T1000 (cell line): ENCODE measurements at places on chromosomes 1 and 21.

DNA sequence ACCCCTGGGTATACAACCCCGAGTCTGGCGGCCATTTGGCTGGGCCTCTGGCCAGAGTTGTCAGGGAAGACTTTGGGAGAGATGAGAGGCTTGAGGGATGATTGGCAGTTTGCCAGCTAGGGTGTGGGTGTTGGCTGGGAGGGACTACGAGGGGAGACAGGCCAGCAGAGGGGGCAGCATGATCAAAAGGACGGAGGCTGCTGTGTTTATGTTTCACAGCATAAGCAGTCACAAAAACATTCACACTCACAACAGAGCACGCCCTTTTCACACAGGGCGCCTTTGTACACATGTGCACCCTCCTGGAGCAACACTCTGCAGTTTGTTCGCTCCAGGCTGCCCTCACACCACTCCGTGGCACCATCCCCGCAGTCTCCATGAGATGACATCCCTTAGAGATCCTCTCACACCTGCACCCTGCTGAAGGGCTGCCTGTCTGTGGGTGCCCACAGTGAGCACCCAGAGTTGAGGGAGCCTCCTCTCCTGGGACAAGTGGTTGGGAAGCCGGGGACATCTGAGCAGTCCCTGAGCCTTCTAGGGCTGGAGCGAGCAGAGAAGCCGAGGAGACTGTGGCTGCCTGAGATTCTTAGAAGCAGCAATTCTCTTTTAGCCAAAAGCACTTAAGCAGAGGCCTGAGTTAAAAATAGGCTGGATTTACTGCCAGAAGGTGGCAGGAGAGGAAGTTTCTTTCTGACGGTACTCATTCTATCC lies 15.4 kb downstream of the EFNA3 start:
- no peak for DNase-seq

DNA sequence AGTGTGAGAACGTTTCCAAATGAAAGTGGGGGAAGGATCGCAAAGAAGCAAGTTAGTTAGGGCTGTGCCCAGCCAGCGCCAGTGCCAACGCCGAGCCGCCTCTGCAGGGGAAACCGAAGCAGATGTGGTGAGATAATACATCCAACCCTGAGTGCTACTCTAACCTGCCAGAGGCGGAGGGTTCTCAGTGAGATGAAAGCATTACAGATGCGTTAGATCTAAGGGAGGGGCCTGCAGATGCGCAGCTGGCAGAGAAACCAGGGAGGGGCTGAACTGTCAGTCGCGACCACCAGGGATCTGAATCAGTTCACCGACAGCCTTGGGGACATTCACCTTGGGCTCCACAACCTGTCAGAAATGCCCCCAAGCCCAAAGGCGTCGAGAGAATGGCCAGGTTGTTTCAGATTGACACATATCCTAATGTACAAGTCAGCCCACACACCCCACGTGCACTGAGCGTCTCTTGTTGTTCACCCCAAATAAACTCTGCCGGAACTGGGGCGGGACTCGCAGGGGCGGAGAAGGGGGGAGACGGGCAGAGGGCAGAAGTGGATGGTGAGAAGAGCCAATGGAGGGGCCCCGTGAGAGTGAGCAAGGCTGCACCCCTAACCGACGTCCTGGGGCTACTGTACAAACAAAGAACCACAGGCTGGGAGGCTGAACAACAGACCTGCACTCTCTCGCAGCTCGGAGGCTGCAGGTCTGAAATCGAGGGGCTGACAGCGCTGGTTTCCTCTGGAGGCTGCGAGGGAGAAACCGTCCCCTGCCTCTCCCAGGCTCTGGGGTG lies 8.7 kb upstream of the UMODL1 start:
- no peak for DNase-seq

- no peak for DNase-seq
These were observed 3.3 kb downstream of the HNRNPU start for GRCh38 chr1:244860914-244861610.

DNA sequence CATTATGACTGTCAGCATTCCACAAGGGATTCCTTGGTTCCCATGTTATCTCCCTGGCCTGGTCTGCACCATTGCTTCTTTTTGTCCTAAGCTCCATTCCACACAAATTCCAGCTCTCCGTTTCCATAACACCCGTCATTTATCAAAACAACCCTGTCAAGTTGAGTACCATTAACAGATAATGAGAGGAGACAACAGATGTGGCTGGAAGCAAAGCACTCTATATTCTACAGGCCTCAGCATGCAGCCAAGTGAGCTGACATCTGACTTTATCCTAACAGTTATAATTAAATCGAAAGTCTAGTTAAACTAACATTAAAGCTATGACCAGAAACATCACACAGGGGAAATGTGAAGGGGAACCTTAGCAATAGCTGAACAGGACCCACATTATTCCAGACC lies 110.4 kb downstream of the RERE start:
- DNase-seq: no peak

GRCh38 chr1:167797015-167797414 lies 75.2 kb downstream of the MPZL1 start:
- DNase-seq: peak; percentile 76

DNA sequence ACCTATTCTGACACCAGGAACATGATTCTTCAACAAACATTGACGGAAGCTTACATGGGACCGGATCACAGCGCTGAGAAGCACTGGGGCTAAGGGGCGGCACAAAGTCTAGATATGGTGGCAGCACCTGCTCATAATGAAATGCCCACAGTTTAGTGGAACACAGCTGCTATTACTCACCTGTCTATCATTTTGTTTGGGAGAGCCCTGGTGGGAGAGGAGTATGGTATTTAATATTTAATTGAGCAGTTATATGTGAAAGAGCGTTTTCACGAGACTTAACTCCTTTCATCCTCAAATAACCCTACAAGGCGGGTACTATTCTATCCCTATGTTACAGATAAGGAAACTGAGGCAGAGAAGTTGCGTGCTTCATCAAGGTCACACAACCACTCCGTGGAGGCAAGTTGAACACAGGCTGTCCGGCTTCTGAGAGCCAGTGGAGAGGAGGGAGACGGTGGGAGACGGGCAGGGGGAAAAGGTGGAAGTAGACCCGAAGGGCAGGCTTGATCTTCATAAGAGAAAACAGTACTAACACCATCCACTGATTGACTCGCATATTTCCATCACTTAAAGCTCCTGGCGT lies 790 bp upstream of the TSNAX start:
- no peak for DNase-seq

- DNase-seq: no peak
These were observed 196.8 kb downstream of the PTBP2 start for GRCh38 chr1:96918406-96918805.

- DNase-seq: peak; percentile 22
These were observed 3.4 kb upstream of the MARCKSL1 start for GRCh38 chr1:32339363-32339978.
